ENCODE measurements at places on chromosomes 6 and 20. TPM values are rescaled to one million over a fixed set of nuclear protein-coding genes. Genes with fewer than 3 reads are reported as not detected.

Gene ESR1
- 1.2 TPM for total RNA-seq

Gene TMX4
- 80.3 TPM for total RNA-seq

Gene HLA-DOB
- total RNA-seq: 2.2 TPM

DNA sequence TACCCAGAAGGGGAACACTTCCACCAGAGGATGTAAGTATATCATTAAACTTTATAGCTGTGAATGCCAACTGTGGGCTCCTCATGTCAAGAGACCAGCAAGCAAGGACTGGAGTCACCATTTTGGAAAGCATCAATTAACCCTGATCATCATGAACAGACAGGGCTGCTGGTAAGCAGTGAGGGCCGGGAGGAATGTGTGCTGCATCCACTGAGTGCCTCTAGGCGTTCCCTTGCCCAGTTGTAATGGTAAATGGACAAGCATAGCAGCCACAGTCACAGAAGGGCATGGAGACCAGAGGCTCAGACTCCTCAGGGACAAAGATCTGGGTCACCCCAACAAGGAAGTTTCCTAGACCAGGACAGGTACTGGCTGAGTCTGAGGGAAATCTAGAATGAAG is 23.6 kb downstream of the LINC00237 start:
- no peak for DNase-seq

DNA sequence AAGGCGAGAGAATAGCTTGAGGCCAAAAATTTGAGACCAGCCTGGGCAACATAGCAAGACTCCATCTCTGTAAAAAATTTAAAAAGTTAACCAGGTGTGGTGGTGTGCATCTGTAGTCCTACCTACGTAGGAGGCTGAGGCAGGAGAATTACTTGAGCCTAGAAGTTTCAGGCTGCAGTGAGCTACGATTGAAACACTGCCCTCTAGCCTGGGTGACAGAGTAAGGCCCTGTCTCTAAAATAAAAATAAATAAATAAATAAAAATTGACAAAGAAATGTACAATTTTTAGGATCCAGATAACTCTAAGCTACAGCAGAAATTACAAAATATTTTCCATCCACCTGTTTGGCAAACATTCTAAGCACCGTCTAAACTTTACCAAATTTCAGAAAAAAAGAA is 941.0 kb upstream of the ADGRB3 start:
- no peak for DNase-seq

GRCh38 chr6:155196911-155197310 is 66.9 kb upstream of the CLDN20 start:
- DNase-seq: no peak

GRCh38 chr6:66496659-66497058 is 789.6 kb upstream of the EYS start:
- no peak for DNase-seq

DNA sequence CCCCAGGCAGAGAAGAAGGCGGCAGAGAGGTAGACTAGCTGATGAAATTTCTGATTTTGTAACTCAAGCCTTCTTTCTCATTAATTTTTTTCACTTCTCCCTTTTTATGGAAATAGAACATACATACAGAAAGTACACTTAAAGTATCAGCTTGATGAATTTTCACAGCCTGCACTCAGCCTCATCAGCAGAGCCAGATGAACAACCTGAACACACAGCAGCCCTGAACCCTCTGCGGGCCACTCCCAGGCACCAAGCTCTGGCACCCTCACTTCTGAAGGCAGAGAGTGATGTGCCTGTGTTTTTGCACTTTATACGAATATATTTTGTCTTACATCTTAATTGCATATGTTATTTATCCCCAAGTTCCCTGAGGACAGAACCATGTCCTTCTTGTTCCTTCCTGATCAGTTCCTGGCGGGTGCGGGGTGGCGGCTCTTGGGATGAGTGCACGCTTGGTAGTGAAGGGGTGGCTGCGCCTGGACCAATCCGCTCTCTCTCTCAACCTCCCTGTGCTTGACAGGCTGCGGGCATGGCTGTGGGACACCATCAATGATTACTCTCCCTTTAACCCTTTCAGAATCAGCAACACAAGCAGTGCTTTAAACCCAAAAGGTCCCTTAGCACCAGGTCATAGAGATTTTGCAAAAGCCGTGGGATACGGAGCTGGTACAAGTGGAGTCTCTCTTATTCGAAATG is 34.8 kb upstream of the AFDN start:
- no peak for DNase-seq

DNA sequence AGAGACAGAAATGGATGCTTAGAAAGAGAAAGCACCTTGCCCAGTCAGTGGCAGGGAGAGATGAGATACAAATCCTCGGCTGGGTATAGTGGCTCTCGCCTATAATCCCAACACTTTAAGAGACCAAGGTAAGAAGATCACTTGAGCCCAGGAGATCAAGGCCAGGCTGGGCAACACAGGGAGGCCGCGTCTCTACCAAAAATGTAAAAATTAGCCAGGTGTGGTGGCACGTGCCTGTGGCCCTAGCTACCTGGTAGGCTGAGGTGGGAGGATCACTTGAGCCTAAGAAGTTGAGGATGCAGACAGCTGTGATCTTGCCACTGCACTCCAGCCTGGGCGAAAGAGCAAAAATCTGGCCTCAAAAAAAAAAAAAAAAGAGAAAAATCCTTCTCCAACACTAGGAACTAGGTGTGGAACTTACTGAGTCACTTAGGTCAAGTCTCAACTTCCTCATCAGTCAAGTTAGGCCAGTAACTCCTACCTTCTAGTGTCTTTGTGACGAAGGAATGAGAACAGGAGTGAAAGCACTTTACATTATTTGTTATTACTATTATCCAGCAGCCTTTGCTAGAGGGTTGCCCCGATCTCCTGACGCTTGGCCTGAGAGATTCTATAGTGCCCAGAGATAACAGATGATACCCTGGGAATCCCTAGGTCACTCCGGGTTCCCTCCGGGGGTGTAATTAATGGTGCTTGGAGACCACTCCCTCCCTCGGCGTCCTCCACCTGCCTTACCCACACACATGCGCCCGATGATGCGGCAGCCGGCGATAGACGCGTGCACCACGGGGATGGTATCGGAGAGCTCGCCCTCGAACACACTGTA is 918 bp downstream of the EIF6 start:
- no peak for DNase-seq

- no peak for DNase-seq
Observed at GRCh38 chr6:38673397-38674165, 29.4 kb downstream of the GLO1 start.

GRCh38 chr6:161003336-161003735 is 11.8 kb downstream of the MAP3K4 start:
- no peak for DNase-seq

GRCh38 chr20:39090906-39091305 is 128.8 kb downstream of the DHX35 start:
- no peak for DNase-seq

- peak; percentile 63 for DNase-seq
Observed at GRCh38 chr6:45663251-45664221, 285.8 kb upstream of the SUPT3H start.

GRCh38 chr6:123564361-123564760 is 72.4 kb downstream of the TRDN start:
- DNase-seq: no peak

- peak; percentile 22 for DNase-seq
Observed at GRCh38 chr6:26104457-26105108, 17.4 kb downstream of the HFE start.

GRCh38 chr20:44576297-44576696 is 6.1 kb upstream of the PKIG start:
- DNase-seq: no peak

All from activated CD4-positive, alpha-beta memory T cell treated with anti-CD3 and anti-CD28 coated beads, Interleukin-2, amount 10 ng/mL, durations not matched to agents 7 days and 5 days (primary cell).